ENCODE measurements at places on chromosomes 4 and X.

DNA sequence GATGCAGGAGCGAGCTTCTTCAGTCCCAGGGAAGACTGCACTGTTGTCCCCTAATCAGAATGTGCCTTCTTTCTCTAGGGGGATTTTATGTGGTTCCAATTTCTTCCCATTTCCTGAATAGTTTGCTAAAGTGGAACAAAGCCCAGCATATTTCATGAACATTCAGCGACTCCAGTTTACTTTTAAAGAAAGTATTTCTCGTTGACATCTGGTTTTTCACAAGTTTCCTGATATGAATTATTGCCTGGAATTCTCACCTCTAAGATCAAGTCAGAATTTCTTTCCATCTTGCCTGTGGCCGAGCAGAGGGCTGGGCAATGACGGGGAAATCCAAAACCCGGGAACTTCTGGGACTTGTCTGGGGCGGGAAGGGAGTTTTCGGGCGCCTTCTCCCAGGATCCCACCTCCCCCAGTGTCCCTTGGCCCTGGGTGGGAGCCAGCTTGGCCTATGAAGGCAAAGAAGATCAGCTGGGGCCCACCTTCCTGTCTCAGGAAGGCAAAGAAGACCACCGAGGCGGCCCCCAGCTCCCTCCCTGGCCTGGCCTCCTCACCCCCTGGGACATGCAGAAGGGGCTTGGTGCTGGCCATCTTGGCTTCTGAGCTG, 15.4 kb downstream of the SORCS2 start:
- no peaks in the 10 kb centered on the region for H3K4me1 ChIP-seq
- H3K27ac ChIP-seq, result no peak overlapping the region
- H3K36me3 ChIP-seq, result no peaks in the 10 kb centered on the region
- no peak overlapping the region for H3K4me3 ChIP-seq
- H3K27me3 ChIP-seq, result peaks cover 2% of the 10 kb centered on the region

- DNase-seq, result no peak
- no peaks in the 10 kb centered on the region for H3K36me3 ChIP-seq
These were observed 1037.0 kb upstream of the SLIT2 start for GRCh38 chr4:19214591-19215186.

DNA sequence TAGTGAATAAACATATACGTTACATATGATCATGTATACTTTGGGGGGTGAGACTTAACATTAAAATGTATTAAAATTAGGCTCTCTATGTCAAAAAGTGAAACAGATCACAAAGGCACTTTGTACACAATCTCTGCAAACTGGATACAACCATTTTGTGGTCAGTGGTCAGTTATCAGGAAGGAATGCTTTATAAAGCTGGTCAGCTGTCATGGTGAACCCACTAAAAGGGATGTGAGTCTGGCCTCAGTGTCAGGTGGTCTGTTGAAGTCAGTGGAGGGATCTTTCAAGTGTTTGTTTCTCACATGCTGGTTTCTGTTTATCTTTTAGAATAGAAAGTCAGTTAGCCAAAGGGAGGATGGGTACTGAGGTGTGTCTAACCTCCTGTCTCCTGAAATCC, 875.5 kb upstream of the INTU start:
- H3K36me3 ChIP-seq, result no peaks in the 10 kb centered on the region
- no peak overlapping the region for H3K27ac ChIP-seq
- no peak for DNase-seq
- no peaks in the 10 kb centered on the region for H3K4me1 ChIP-seq

- no peaks in the 10 kb centered on the region for H3K4me1 ChIP-seq
- DNase-seq, result no peak
- no peak overlapping the region for H3K4me3 ChIP-seq
These were observed 27.3 kb downstream of the CSN3 start for GRCh38 chr4:70269674-70270073.

Data from activated T-helper 1 cell treated with anti-CD3 and anti-CD28 coated beads, Interleukin-12 subunit alpha, Interleukin-12 subunit beta, Interleukin-2, Interleukin-4 antibody, amounts not matched to agents 30 ng/mL and 10 ng/mL and 1 ng/mL, durations not matched to agents 14 hours and 24 hours and 36 hours (primary cell).